ENCODE measurements at places on chromosomes 3 and 15.

DNA sequence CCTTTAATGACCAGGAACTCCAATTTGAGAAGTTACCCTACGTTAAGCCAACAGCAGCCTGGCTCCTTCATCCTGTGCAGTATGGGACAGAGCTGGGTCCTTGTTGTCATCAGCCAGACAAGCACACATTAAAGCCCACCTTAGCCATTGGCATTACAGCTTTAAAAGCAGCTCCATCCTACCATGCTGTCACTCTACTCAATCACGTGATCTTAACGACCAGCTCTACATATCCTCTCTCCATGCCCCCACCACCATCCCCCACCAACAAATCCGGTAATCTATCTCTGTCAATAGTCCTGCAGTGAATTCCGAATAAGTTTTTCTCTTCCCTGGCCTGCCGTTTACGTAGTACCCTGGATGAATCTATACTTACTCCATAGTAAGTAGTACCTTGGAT lies 82.9 kb upstream of the DGKG start:
- no peak for DNase-seq

DNA sequence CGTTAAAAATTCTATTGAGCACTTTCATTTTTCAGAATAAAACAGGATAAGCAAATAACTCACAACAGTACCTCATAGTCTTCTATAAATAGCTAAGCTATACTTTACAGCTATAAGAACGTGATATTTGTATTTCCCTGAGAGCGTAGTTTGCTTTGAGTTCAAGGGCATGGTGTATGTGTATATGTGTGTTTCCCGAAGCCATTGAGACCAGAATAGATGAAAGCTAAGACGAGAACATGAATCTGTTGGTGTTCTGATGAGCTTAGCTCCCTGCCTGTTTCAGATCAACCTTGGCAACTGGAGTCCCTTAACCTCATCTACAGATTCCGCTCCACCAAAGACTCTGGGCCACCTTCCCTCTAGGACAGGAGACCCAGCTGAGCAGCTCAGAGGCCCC lies 59.5 kb upstream of the MCF2L2 start:
- DNase-seq: no peak

DNA sequence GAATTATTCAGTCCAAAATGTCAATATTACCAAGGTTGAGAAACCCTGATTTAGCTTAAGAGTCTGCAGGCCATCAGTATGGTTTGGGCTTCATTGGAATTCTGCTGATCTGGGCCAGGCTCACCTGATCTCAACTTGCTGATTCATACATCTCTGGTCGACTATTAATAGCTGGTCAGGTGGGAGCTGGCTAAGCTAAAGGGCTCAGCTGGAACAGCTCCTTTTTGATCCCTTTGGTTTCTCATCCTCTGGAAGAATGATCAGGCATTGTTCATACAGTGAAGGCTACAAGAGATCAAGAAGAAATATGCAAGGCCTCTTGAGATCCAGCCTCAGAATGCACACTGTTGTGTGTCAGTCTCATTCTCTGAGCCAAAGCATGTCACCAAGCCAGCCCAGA lies 123.3 kb upstream of the MME start:
- no peak for DNase-seq

- DNase-seq: no peak
Measured at GRCh38 chr3:23430781-23431398, 227.8 kb downstream of the UBE2E2 start.

GRCh38 chr15:69946870-69947269 lies 150.8 kb downstream of the TLE3 start:
- no peak for DNase-seq

GRCh38 chr15:67715170-67715569 lies 110.1 kb upstream of the SKOR1 start:
- no peak for DNase-seq

GRCh38 chr3:56296361-56296760 lies 171.9 kb downstream of the ERC2 start:
- DNase-seq: no peak

DNA sequence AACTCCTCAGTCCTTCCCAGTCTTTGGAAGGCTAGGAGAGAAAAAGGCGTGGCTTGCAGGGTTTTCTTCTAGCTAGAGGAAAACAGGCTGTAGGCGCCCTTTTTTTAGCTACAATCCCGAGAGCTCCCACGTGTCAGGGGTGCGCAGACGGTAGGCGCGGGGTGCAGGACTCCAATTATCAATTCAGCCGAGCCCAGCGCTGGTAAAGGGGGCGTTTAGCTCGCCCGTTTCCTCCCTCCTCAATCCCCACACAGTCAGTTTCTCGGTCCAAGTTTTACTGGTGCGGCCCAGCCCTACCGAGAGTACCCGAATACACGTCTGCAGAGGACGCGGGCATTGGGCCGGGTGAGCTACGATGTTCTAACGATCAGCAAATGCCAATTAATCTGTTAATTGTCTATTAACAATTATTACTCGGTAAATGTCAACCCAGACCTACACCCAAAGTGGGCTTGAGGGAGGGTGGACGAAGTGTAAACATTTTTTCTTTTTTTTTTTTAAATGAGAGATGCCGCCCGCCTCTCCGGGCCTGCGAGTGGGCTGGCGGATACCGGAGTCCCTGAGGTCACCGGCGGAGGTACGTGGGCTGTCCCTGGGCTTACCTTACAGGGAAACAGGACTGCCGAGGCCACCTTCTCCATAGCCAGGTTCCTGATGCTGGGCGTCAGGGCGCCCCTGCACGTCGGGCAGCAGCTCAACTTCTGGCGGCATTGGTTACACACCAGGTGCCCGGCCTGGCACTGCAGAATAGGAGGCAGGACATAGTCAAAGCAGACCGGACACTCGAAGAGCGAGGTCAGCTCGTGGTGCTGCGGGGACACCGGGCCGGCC lies 923 bp downstream of the SIAH2 start:
- DNase-seq: peak; percentile 78

GRCh38 chr15:80234883-80235282 lies 17.1 kb downstream of the CTXND1 start:
- no peak for DNase-seq

- no peak for DNase-seq
Measured at GRCh38 chr3:146575636-146576035, 29.5 kb downstream of the PLSCR5 start.

- DNase-seq: no peak
Measured at GRCh38 chr3:69451594-69451993, 65.7 kb upstream of the FRMD4B start.

- DNase-seq: no peak
Measured at GRCh38 chr3:175896655-175897054, 1037.5 kb downstream of the NAALADL2 start.
